ENCODE measurements at places on chromosomes 3 and 15.

DNA sequence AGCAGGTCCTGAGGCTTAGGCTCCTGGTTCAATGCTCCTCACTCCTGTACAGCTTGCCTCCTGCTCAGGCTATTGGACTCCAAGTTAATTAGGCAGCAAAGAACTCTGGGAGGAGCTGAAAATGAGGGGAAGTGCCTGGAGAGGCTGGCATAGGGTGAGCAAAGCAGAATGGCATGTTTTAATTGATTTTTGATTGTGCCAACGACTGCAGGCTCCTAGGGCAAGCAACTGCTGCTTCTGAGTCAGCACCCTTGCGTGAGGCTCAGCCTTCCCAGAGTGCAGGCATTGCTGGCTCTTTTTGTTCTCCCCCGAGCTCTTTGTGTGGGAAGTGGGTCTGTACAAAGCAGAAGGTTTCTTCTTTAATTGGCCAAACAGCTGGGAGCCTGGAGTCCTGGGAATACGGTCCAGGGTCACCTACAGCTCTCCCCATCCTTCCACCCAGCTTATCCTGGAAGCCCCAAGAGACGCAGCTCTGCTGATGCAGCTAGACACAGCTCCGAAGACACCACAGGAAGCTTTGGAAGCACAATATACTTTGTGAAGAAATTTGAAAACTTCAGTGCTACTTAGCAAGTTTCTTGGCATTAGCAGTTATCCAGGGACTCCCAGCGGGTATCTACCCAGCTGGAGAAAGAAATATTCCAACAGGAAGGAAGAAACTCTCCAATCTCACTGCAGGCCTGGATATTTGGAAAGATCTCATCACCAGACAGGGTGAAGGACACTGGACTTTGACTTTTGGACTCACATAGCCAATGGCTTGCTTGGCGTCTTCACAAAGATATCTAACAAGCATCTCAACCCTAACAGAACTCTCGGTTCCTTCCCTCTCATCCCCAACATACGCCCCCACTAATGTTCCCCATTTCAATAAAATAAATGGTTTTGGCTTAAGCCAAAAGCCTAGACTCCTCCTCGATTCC, 76.8 kb downstream of the BDH1 start:
- DNase-seq: no peak

DNA sequence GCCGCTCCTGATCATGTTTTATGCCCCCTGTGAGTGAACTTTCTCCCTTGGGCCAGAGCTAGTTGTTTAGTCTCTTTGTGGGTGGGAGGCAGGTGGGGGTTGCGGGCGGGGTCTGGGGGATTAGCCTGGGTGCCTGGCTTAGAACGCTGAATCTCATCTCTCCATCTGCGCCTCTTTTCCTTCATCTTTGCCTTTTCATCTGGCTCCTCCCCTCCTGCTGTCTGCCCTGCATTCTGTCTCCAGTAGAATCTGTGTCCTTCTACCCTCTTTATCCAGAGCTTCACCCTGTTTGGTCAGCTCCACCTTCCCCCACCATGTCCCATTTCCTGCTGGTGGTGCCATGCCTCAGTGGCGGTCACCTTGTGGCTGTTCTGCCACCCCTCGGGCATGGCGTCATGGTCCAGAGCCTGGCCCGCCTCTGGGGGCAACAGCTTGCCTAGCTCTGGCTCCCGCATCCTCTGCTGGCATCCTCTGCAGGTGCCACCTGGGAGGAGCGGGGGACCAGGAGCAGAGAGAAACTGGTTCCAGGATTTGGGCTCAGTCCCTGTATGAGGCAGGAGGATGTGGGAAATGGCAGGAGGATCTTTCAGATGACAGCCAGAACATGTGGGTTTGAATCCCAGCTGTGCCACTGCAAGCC, 44.3 kb downstream of the PDIA5 start:
- no peak for DNase-seq

DNA sequence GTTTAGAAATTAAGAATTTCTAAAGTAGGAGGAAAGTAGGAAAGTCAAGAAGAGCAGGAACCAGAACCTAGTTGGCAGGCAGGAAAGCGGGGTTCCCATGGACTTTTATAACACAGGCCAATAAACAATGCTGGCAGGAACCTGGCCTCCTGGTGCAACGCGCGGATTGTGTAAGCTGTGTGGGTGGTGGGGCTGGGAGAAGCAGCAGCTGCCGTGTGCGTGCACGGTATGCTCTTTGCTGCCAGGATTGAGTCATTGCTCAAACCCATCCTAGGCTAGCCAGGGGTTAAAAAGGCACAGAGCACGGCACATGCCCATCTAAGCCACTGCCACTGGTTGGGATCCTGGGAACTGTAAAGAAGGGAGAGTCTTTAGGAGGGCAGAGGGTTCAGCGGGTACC, 209.9 kb upstream of the RGMA start:
- no peak for DNase-seq

GRCh38 chr3:194344012-194344411, 7.1 kb downstream of the CPN2 start:
- DNase-seq: peak; percentile 86

DNA sequence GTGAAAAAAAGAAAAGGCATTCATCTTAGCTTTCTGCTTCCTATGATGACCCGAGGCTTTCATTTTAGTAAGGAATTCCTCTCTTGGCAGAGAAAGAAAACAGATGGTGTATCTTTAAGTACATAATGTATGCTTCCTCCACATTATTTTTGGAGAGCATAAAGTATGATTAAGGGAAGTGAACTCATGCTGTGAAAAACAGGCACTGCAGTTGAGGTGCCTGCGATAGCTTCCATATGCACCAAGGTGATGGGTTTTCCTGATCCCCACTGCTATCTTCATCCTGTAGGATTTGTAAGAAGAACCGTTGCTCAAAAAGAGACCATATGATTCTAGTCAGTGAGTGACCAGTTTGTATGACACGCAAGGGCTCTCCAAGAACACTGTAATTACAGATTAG, 411.5 kb upstream of the MCTP2 start:
- no peak for DNase-seq

DNA sequence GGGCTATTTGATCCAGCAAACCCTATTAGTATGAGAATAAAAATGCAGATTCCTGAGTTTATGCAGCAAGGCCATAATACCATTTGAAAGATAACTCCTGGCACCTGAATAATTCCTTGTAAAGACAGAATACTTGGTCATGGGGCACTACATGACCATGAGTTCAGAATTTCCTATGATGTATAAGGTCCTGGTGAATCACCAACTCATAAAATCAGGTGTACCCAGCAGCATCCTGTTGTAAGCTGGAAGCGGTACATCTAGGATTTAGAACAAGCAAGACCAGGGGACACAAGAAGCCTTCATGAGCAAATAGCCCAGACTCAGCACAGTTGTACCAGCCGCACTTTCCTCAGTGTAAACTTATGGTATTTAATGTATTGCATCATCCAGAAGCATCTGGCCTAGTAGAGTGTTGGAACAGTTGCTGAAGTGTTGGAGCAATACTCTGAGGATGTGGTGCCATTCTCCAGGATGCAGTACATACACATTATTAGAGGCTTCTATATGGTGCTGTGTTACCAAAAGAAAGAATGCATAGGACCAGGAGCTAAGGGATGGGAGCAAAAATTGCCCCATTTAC, 233.4 kb downstream of the SQOR start:
- DNase-seq: no peak

GRCh38 chr3:192188218-192188835, 539.0 kb downstream of the FGF12 start:
- peak; percentile 41 for DNase-seq
